Hematopoietic multipotent progenitor cell (in vitro differentiated cells): ENCODE measurements at places on chromosomes 4 and X. TPM values are rescaled to one million over a fixed set of nuclear protein-coding genes. Genes with fewer than 3 reads are reported as not detected.

GRCh38 chrX:154648931-154649330 is 4.4 kb downstream of the CTAG2 start:
- DNase-seq = no peak

- peak; percentile 43 for DNase-seq
These were observed 103.6 kb upstream of the BCOR start for GRCh38 chrX:40201329-40201885.

GRCh38 chr4:147975325-147975724 is 243.4 kb downstream of the ARHGAP10 start:
- no peak for DNase-seq

DNA sequence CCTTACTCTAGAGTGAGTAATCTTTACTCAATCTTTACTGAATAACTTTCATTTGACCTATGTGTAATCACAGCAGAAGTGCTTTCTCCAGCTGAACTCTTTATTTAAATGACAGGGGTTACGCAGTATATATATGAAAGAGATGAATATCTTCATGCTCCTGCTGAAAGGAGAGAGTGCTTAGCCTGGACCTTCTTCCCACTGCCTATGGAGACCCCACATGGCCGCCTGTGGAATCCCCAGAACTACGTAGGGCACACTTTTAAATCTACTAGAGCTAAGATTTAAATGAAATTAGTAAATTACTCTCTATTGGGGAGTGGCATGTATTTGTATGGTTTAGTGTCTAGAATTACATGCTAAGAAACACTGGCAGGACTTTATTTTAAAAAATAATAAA is 391.2 kb downstream of the ANKRD50 start:
- DNase-seq = no peak

DNA sequence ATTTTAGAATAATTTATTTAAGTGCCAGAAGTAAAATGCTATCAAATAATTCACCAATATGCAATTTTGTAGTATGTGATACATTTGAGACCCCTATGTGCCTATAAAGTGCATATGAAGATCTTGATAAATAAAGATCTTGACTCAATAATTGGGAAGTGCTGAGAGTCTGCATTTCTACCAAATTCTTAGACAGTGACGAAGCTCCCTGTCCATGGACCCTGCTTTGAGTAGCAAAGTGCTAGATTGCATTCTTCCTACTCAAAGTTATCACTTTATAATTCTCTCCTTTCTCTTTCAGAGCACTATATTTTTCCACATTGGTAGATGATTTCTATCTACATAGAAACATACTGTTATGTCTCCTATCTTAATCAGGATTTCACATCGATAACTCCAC is 1393.9 kb downstream of the ARAP2 start:
- no peak for DNase-seq

GRCh38 chr4:7333024-7333780 is 101.5 kb downstream of the PSAPL1 start:
- no peak for DNase-seq

DNA sequence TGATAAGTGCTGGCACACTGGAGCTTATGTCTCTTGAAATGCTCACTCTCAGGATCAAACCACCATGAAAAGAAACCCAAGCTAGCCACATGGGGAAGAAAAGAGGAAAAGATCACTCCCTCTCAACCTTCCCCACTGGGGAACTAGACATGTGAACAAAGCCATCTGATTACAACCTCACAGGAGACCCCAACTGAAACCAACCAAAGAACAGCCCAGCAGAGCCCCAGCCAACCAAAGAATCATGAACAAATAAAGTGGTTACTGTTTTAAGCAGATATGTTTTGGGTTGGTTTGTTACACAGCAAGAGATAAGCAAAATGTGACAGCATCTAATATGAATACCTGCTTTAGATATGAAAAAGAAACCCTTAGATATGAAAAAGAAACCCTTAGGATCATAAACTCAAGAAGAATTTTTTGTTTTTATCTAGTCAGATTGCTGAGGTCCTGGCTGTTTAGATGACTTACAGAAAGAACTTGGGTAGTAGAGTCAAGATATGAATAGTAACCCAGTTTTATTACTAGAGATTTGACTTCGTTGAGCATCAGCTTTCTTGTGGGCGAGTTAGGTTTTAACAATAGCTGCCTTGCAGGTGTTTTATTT is 23.7 kb upstream of the TLR7 start:
- no peak for DNase-seq

DNA sequence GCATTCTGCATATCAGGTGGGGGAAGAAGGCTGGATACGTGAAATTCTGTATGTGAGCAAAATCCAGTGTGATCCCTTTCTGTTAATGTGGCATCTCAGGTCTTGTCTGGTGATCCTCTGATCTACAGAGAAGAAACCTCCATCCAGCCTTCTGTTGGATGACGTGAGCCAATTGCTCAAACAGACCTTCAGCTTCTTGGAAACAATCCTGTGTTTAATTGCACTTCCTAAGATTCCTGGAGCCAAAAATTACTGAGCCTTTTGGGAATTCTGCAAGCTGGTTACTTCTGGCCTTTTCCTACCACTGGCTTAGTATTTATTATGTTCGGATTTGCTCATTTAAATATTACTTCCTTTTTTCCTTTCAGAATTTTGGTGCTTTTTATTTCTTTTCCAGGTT is 51.2 kb downstream of the TRIML1 start:
- no peak for DNase-seq

DNA sequence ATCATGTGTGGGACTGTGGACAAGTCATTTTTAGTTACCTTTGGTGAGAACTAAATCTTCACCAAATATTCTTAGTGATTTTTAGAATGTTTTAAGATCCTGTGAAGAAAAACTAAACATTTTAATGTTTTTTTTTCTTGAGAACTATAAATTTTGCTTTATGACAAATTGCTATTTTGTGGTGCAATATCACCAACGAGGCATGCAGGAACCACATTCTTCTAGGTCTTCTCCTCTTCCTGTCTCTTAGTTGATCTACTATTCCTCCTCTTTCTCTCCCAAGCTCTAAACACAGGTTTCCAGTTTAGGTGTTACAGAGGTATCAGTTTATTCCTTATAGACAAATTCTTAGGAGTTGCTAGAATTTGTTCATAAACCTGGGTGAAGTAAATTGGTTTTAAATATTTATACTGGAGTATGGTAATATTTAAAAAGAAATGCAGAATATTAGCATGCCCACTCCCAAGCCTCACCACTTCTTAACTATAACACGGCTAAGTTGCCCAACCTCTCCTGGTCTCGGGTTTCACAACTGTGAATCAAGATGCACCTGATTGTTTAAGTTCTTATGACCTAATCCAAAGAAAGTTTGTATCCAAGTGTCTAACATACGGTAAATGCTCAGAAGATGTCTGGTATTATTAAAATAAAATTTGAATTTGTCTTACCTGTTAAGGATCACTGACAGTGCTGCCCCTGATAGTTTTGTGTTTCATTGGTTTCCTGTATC is 56.5 kb upstream of the CLNK start:
- DNase-seq = no peak

DNA sequence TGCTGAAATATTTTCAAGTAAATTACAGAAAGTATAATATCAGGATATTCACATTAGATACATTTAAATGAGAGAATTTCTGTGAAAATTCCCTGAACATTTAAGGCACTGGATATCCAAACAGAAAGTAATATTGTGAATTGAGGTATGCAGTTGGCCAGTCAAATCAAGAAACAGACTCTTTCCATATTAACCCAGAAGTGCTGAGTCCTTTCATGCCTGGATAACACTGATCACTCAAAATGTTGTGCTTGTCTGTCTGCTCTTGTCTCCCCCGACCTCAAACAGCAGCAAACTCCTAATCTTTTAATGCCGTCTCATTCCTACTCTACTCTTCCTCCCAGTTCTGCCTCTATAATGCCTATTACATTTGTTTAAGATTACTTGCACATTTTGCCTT is 51.2 kb downstream of the TBC1D9 start:
- DNase-seq = no peak

GRCh38 chrX:85223359-85223758 is 20.2 kb downstream of the SATL1 start:
- no peak for DNase-seq

DNA sequence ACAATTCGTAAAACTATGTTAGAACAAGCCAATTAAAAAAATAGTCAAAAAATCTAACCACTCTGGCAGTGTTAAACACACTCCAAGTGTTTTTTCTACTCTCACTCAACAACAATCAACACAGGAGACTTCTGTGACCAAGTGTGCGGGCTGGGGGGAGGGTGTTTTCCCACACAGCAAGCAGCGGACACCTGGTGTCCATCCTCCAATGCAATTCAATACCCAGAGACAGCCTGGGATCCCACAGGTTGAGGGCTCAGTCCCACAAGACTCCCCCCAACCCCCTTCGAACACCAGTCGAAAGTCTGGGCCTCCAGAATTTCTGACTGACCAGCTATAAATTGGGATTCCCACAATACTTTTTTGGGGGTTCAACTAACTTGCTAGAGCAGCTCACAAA is 8.3 kb upstream of the PIM2 start:
- DNase-seq = no peak

- no peak for DNase-seq
These were observed 24.7 kb upstream of the CT47A1 start for GRCh38 chrX:121010218-121010617.

DNA sequence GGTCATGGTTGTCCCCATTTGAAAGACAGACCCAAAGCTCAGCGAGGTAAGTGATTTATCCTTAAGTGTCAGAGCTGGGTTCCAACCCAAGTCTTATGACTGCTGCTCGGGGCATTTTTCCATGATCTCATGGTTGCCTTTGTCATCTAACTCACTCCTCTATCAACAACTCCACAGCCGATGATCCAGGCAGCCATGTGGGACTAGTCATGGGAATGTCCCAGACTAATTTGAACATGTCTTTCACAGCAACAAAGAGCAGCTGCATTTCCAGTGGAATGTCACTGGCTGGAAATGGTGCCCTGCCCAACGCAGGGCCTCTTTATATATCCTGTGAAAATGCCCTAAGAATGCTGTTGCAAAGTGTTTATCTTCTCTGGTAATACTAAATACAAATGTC is 284.8 kb upstream of the PPARGC1A start:
- DNase-seq = no peak

- no peak for DNase-seq
These were observed 48.5 kb downstream of the MAMLD1 start for GRCh38 chrX:150411656-150412055.

DNA sequence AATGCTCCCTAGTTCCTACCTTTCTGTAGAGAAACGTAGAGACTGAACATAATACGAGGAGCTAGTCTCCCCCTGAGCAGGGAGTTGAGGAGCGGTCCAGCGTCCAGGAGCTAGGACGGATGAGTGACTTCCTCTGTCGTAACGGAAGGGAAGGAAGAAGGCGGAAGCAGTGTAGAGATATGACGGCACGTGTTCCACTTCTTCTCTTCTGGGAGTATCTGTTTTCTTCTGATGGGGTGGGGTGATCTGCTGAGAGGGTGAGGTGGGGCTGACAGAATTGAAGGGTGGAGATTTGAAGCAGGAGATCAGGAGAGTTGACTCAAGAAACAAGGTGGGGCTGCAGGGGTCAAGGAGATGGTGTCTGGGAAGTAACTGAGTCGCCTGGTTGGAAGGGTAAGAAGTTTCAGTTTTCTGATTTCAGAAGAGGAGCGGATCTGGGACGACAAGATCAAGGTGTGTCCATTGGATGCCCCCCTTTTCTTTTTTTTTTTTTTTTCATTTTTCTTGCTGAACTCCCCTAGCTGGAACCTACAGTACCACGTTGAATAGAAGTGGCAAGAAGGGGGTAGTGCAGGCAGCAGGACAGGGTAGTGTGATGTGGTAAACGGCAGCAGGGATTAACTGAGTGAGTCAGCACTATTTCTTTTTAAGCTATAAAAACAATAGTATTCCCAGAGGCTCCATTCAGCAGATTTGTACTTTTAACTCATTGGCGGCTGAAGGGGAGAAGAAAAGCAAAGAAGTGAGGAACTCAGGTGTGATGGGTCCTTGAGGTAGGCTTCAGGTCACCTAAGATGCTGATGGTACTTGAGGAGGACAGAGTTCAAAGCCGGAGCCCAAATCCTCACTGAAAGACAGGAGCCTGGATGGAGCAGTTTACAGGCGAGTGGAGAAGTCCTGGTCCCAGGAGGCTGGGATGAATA is 50.8 kb upstream of the SETD7 start:
- peak; percentile 51 for DNase-seq

DNA sequence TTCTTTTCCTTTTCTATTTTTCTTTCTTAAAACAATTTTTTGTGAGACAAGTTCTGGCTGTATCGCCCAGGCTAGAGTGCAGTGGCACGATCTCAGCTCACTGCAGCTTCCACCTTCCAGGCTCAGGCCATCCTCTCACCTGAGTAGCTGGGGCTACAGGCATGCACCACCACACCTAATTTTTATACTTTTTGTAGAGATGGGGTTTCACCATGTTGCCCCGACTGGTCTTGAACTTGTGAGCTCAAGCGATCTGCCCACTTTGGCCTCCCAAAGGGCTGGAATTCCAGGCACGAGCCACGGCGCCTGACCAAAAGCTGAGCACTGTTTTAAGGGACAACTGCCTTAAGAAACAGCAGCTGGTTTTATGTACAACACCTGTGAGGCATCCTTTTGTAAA is 9.3 kb upstream of the NAT8L start:
- no peak for DNase-seq

DNA sequence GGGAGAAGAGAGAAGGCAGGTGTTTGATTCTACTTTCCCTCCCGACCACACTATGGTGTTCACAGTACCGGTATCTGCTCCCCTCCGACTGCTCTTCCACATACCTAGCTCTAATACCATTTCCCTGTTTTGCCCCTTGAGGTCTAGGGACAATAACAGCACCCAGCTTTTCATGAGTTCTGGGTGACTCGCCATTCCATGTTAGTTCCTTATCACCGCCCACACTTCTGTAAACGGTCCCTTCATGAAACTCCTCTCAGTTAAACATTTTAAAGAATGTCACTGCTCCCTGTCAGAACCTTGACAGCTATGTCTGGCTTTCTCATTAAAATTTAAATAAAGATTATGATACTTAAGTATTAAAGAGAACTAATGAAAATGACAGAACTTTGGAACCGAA is 136.7 kb downstream of the ADAMTS3 start:
- no peak for DNase-seq

DNA sequence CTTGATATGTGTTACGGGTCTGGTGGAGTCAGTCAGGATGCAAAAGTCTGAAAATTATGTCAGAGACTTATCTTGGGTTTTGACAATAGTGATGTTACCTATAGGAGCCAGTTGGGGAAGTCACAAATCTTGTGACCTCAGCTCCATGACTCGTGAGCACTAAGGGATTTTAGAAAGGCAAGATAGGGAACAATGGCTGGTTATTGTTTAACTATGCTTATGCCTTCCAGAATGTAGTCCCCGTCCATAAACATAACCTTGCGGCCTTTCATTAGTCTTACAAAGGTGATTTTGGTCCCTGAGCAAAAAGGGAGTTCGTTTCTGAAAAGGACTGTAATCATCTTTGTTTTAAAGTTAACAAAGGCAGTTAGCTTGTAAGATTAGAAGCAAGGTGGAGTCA is 23.9 kb upstream of the GATB start:
- no peak for DNase-seq

FRMPD3 gene
- not detected for total RNA-seq

MXRA5 gene
- total RNA-seq = under 0.01 TPM

NSG1 gene
- not detected for total RNA-seq

EMCN gene
- 1.3 TPM for total RNA-seq

GAGE12F gene
- total RNA-seq = not detected

HS3ST1 gene
- total RNA-seq = 1.6 TPM

RHOXF2B gene
- not detected for total RNA-seq

HAND2 gene
- not detected for total RNA-seq

SPANXN3 gene
- not detected for total RNA-seq

BEND2 gene
- under 0.01 TPM for total RNA-seq

FAM241A gene
- 1.3 TPM for total RNA-seq

IGSF1 gene
- under 0.01 TPM for total RNA-seq

RADX gene
- 3.8 TPM for total RNA-seq

GUCY2F gene
- total RNA-seq = not detected
